ENCODE measurements at places on chromosomes 16 and 17.

DNA sequence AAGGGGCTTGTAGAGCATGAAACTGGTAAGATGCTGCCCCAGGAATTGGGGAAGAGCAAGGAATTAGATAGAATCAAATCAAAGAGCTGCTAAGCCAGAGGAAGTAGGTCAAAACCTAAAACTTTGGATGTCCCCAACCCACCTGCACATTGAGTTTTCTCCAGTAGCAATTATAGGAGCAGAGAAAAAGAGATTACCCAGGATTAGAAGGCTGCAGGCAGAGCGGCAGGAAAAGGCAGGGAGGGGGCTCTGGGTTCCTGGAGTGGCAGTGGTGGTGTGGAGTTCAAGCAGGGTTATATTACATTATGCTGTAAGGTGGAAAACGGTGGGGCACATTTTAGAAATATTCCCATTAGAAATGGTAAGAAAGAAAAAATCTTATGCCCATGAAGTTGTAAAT lies 68.3 kb downstream of the KSR1 start:
- no peak for DNase-seq

GRCh38 chr17:55585629-55586028 lies 74.4 kb upstream of the SMIM36 start:
- no peak for DNase-seq

GRCh38 chr17:61425682-61426481 lies 26.2 kb downstream of the TBX2 start:
- no peak for DNase-seq

DNA sequence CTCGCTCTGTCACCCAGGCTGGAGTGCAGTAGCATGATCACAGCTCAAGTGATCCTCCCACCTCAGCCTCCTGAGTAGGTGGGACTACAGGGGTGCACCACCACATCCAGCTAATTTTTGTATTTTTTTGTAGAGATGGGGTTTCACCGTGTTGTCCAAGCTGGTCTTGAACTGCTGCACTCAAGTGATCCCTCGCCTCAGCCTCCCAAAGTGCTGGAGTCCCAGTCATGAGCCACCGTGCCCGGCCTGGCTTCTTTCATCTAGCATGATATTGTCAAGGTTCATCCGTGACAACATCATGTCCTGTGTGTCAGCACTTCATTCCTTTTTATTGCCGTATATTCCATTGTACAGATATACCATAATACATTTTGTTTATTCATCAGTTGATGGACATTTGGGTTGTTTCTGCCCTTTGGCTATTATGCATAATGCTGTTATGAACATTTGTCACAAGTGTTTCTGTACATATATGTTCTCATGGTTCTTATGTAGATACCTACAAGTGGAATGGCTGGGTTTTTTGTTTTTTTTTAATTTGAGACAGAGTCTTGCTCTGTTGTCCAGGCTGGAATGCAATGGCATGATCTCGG lies 3.4 kb upstream of the GHDC start:
- DNase-seq = no peak

- no peak for DNase-seq
Measured at GRCh38 chr17:41446806-41447205, 6.0 kb upstream of the KRT38 start.

Data from small intestine (tissue), 16 donors.